Stimulated activated CD8-positive, alpha-beta memory T cell treated with anti-CD3 and anti-CD28 coated beads, Interleukin-4, amount 100 ng/mL, for 4 hours (primary cell): ENCODE measurements at places on chromosomes 7 and 10.

GRCh38 chr10:117763528-117763927 lies 221.0 kb downstream of the EMX2 start:
- no peak for DNase-seq

DNA sequence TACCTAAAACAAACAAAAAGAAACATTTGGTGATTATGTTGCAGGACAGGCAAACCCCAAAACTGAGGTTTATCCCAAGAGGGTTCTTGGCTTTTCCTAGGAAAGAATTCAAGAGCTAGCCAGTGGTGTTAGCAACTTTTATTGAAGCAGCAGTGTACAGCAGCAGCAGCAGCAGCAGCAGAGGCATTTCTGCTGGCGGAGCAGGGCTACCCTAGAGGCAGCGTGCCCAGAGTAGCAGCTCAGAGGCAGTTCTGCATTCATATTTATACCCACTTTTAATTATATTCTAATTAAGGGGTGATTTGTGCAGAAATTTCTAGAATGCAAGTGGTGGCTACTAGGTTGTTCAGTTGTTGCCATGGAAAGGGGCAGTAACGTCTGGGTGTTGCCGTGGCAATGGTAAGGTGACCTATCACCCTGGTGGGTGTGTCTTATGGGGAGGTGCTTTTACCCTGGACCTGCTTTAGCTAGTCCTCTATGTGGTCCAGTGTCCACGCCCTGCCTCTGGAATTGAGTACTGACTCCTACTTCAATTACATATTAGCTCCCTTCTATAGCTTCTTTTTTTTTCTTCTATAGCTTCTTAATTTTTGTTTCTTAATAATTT lies 53.9 kb downstream of the VCL start:
- DNase-seq, result no peak

DNA sequence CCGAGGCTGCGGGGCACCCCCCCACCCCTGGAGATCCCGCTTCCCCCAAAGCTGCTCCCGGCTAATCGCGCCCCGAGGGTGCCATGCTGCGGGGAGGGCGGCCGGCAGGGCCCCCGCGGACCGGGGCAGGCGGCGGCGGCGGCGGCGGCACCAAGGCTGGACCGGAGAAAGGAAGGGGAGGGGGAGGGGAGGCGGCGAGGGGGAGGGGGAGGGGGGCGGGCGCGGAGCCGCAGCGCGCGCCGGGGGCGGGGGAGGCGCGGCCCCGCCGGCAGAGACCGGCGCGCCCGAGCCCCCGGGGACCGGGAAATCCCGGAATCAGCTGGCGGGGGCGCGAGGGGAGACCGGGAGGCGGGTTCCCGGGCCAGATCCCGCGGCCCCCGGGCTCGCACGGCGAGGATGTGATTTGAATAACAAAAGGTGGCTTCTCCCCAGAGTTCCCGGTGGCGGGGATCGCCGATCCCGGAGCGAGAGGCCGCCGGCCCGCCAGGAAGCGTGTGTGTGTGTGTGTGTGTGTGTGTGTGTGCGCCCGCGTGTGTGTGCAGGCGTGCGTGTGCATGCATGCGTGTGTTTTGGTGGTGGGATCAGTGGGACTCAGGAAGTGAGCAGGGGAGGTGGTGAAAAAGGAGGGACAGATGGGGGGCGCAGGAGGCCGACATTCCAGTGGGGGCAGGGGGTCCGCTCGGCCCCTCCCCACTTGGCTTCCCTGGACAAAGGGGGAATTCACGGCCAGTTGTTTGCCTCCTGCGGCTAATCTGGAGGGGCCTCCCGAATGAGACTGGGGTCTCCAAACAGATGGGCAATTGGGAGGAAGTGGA lies 99.5 kb downstream of the HIP1 start:
- no peak for DNase-seq

DNA sequence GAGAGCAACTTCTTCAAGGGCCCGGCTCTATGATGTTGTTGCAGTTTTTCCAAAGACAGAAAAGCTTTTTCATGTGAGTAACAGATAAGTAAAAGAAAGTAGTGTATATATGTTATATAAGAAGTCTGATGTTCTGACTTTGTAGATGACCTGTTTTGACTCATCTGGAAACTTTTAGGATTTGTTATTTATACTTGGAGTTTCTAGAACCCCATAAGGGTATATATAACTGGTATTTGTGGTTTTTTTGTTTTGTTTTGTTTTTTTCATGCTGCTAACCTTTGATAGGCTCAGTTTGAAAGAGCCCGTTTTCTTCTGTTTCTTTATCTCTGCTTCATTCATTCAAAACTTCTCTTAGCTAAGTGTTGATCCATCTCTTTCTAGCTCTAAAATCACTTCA lies 7.3 kb downstream of the RPP30 start:
- no peak for DNase-seq

DNA sequence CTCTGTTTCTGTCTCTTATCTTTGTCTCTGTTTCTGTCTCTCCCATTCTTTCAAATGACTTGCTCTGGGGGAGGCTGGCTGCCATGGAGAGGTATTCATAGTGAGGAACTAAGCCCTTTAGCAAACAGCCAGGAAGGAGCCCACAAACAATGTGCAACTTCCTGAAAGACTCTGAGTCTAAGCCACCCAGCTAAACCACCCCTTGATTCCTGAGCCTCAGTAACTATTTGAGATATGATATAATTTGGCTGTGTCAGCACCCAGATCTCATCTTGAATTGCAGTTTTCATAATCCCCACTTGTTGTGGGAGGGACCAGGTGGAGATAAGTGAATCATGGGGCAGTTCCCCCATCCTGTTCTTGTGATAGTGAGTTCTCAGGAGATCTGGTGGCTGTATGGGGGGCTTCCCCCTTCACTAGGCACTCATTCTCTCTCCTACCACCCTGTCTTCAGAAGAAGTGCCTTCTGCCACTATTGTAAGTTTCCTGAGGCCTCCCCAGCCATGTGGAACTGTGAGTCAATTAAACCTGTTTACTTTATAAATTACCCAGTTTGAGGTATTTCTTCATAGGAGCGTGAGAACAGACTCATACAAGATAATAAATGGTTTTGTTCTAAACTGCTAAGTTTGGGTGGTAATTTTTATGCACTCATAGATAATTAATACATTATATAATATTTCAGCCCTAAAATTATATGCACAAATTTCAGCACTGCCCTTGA lies 121.2 kb upstream of the FOXP2 start:
- no peak for DNase-seq

GRCh38 chr10:86226781-86227201 lies 139.8 kb downstream of the GRID1 start:
- no peak for DNase-seq
